ENCODE measurements at places on chromosomes 2 and 18.

GRCh38 chr2:131120815-131121317 lies 15.7 kb downstream of the PLEKHB2 start:
- DNase-seq = no peak

GRCh38 chr2:212536817-212537725 lies 1.5 kb downstream of the ERBB4 start:
- DNase-seq = no peak

- no peak for DNase-seq
Measured at GRCh38 chr2:239094867-239095266, 247.0 kb downstream of the TWIST2 start.

DNA sequence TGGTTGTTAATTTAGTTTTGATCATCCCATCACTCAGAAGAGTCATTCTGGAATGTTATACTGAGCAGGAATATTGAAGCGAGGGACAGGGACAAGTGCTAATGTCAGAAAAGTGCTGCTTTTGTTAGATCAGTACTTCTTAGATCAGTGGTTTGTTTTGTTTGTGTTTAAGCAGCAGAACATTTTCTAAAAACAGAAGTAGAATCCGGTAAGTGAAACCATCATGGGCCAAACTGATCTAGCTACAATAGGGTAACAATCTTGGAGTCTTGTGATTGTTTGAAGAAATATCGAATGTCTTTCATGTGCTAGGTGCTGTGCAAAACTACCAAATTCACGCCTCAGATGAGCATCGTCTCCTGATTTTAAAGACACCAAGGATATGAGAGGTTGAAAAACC lies 45.1 kb upstream of the SEC11C start:
- no peak for DNase-seq

DNA sequence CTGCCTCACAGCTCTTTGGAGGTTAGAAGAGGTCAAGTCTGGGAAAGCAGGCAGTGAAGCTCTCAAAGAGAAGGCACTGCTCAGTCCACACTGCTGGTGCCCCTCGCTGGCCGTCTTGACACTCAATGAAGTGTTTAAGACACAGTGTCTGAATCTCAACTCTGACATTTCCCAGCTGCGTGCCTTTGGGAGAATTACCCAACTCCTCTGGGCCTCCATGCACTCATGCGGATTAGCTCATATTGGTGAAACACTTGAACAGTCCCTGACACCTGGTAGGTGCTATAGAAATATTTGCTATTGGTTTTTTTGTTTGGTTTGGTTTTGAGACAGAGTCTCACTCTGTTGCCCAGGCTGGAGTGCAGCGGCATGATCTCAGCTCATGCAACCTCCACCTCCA lies 281.0 kb downstream of the SRBD1 start:
- DNase-seq = no peak

DNA sequence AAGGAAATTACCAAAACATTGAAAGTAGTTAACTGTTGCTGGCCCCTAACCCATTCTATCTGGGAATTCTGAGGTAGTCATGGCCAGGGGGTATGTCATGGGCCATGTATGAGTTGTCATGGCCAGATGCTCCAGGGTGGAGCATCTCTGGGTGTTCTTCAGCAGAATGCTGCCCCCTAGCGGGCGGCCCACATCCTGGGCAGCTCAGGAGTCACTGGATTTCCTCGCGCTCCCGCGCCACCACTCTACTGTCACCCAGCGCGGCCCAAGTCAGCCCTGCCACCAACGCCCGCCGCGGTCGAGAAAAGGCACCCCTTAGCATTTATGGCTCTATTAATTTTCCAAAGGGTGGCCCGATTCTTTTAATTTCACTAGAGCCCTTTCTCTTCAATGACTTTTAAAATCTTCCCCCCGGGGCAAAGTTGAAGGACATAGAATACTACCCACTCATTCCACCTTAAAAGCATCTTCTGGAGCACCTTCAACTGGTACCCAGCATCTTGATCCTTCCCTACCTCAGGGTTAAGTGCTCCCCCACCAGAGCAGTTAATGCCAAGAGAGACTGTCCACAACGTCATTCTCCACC lies 41.6 kb downstream of the PKDCC start:
- no peak for DNase-seq

DNA sequence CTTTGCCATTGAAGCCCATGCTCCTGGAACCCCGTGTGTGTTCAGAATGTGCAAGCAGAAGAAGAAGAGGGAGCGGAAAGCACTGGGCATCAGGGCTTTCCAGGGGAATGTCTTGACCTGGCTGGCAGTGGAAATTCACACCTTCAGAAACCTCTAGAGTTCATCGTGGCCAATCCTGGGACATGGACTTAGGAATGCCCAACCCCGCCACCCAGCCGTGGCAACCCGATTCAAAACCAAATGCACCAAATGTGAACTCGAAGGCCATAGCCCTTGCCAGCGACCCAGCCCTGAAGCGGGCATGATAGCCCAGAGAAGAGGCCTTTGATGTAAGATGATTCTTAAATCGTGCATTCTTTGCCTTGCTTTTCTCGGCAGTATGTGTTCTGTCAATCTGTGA lies 69.4 kb downstream of the ADI1 start:
- no peak for DNase-seq

DNA sequence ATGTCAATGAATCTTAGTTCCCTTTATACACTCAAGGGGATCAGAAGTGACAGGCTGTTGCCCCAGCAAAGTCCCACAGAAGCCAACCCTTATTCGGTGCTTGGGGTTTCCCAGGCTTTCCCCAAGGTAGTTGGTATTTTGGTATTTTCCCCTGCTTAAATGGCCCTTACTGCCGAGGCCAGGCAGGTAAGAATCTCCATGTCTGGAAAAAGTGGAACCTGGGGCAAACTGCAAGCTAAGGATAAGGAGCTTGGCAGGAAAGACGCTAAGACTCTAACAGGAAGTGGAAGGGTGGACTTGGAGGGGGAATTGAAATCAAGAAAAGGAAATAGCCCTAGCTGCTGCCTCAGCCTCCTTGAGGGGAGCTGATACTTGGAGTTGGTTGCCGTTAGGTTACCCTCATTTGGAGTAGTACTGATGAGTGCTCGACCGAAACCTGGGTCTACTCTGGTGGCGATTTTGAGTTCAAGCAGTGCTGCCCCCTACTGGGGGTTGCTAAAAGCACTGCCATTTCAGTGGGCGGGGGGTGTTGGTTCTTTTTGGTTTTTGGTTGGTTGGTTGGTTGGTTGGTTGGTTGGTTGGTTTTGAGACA lies 3.3 kb upstream of the GPBAR1 start:
- peak; percentile 48 for DNase-seq

DNA sequence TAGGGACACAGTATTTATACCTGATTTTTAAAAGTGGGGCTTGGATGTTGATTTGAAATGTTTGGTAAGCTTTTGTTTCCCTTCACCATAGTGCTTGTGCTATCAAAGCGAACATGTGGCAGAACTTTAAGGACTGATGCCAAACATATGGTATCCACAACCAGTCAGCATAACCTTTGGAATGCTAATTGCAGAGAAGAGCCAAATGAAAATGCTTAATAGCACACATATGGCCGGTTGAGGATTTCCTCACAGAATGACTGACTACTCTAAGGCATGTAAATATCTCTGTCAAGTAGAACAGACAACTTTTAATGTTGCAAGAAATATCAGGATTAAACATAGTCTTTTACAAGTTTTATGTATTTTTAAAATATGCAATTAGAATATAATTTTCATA lies 120.9 kb upstream of the COL3A1 start:
- DNase-seq = no peak

GRCh38 chr18:23415515-23415914 lies 37.6 kb upstream of the RIOK3 start:
- DNase-seq = no peak

GRCh38 chr2:10378189-10378588 lies 69.9 kb downstream of the ODC1 start:
- DNase-seq = no peak

DNA sequence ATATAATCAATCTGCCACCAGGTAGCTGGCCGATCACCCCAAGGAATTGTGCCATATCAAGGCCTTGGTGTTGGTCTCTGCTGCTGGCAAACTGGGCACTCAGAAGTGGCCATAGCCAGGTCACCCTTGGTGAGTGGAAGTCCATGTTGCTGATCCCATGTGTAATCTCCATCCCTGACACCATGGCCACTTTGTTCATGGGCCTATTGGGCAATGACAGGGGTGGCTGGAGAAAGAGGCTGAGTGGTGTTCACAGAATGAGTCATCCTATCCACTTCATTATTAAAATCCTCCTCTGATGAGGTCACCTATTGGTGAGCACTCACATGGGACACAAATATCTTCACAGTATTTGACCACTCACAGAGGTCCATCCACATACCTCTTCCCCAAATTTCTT lies 26.7 kb upstream of the CD226 start:
- DNase-seq = no peak

GRCh38 chr18:75226956-75227316 lies 16.3 kb downstream of the TSHZ1 start:
- DNase-seq = no peak

GRCh38 chr2:239966029-239966852 lies 58.9 kb downstream of the NDUFA10 start:
- no peak for DNase-seq
